ENCODE measurements at places on chromosomes 3 and 15.

- no peak for DNase-seq
These were observed 57.8 kb upstream of the RPL32 start for GRCh38 chr3:12898965-12899755.

GRCh38 chr3:147049821-147050220 lies 356.5 kb downstream of the ZIC4 start:
- no peak for DNase-seq

DNA sequence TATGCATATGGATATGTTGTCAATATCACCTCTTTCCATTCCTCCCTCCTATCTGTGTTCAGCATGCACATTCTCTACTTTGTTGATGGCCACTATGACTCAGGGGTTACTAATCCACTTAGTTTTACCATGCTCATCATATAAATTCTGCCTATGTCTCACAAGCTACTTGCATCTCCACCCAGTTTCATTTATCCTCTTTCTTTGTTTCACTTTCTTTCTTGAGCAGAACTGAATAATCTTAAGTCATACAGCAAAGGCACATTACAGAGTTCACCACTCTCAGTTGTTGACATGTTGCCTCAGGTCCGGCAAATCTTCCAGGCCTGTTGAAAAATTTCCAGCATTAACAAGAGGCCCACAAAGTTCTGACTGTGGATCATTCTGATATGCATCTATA lies 71.5 kb downstream of the SSR3 start:
- DNase-seq, result peak; percentile 53

DNA sequence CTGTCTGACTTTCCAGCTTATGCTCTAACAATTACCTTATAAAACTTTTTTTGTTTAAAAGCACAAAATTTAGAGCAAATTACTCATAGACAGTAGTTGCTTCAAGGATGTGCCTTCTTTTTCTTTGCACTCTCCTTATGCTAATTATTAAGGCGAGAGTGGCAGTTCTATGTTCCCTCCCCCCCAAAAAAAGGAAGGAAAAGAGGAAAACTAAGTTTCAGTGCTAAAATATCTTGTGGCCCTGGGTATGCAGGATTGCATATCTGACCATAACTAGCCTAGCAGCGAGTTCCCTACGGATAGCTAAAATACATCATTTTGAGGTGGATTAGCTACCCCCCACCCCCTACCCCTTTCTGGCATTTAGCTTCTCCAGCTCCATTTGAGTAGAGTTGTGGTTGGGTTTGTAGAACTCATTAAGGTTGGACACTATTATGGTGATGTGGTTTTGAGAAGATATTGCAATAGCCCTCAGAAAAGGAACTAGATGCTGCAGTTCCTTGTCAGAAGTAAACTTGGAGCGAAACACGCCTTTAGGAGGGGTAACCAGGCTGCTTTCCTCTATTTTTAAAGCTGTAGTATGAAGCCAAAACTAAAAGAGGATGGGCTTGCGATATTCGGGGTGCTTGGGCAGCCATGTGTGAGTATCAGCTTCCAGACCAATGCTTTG lies 174.6 kb downstream of the AKAP13 start:
- DNase-seq, result no peak

DNA sequence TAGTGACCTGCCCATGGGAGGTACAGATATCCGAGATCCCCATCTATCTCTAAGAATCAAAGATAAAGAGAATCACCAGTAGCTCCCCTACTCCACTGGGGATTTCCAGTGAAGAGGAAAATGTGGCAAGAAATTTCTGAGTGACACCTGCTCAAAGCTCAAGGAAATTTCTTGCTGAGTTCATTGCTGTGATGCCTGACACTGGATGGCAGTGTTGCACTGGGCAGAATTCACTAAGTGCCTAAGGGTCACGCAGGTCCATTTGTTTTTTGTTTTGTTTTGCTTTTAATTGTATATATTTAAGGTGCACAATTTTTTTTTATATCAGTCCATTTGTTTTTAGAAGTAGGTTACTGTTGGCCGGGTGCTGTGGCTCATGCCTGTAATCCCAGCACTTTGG lies 109.5 kb upstream of the KCNAB1 start:
- no peak for DNase-seq

DNA sequence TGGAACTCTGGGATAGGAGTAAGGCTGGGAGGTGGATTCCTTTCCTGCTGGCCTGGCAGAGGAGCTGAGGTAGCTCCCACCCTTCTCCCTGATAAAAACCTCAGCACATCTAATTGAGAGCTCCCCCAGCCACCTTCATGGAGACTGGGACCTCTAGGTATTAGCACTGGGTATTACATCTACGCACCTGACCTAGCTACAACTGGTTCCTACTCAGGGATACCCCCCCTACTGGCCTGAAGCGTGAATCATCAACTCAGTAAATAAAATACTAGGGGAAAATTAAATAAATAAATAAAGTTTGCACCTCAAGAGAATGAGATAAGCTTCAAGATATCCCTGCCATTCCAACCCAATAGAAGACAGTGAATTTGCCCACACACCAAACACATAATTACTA lies 140.4 kb downstream of the NEK10 start:
- DNase-seq, result peak; percentile 10

DNA sequence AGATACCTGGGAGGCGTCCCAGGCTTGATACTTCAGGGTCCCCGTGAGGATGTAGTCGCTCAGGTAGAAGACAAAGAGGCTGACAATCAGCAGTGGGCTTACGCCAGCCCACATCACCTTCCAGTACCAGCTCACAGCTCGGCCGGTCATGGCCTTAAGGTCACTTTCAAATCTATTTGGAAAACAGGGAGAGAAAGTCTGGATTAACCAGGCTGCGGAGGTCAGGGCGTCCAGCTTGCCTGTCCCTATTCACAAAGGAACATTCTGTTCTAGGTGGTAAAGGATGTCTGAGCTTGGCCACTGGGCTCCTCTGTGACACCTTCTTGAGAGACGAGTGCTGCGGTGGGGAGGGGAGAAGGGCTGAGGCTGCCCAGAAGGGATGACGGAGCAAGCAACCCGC lies 36.5 kb downstream of the SLC6A20 start:
- no peak for DNase-seq

- no peak for DNase-seq
These were observed 106.8 kb upstream of the IGF1R start for GRCh38 chr15:98541519-98541918.

DNA sequence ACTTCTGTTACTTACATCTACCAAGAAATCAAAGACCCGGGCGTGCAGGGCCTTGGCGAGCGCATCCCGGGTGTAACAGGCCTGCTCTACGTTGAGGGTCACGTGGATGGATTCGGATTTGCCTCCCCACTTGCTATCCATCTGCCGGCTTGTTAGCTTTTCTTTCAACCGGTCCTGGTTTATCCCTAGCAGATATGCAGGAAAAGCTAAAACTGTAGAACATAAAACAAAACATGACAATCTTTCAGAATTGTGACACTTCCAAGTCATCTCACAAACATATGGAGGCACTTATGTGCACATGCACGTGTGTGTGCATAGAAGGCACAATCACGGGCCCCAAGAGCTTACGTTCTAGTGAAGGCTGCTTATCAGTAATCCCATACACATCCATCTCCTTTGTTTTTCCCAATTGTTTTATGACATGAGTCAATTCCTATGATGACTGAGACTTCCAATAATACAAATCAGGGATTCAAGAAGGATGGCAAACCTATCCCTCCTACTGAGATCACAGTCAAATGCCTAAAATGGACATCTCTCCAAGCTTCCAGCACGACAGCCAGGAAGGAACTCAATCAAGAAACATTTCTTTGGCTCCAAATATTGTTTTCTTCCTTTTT lies 11.3 kb downstream of the LDHAL6B start:
- DNase-seq, result no peak

GRCh38 chr3:77412021-77412438 lies 372.1 kb downstream of the ROBO2 start:
- DNase-seq, result no peak

- no peak for DNase-seq
These were observed 148.0 kb downstream of the MEGF11 start for GRCh38 chr15:66105286-66106265.

DNA sequence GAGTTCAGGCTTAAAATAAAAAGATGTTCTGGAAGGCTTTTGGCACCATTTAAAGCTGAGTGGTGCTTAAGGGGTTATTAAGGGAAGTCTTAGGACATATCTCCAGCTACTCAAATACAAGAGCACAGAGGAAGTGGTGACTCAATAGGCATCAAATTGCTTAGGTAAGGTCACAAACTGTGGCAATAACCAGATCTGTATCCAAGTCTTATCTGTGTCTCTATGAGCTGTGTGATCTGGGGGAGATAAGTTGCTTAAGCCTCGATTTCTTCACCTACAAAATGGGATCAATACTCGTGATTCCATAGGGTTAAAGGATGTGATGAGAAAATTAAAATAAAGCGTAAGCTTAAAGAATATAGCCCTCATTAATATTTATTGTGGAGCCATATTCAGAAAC lies 7.6 kb downstream of the HDC start:
- no peak for DNase-seq

- no peak for DNase-seq
These were observed 226.8 kb downstream of the NTRK3 start for GRCh38 chr15:88029696-88030095.

DNA sequence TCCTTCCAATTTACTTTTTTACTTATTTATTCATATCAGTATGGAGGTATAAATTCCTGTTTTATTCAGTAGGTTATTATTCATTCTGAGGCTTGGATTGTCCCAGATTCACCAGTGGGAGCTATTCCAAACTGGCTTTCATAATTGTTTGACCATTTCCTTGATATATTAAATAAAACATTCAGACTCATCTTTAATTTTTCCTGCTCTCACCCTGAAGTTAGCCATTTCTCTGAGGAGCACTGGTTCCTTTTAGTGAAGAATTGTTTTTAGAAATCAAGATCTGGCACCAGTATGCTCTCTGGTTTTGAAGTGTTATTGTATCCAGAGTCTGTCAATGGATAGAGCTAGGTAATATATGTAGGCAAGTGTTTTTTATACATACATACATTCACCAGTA lies 66.9 kb upstream of the DCBLD2 start:
- DNase-seq, result no peak

DNA sequence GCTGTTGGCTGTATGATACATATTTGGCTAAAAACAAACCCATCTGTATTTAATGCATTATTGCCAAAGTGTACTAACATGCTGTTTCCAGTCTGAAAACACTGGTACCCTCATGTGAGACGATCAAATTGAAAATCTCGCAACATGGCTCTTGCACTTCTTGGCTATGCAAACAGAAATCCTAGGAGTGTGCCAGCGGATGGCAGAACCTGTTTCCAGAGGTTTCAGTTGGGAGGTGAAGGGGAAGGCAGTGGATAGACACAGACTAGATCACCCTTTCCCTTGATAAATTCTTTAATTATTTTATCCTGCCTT lies 350.3 kb downstream of the TUSC7 start:
- DNase-seq, result no peak

DNA sequence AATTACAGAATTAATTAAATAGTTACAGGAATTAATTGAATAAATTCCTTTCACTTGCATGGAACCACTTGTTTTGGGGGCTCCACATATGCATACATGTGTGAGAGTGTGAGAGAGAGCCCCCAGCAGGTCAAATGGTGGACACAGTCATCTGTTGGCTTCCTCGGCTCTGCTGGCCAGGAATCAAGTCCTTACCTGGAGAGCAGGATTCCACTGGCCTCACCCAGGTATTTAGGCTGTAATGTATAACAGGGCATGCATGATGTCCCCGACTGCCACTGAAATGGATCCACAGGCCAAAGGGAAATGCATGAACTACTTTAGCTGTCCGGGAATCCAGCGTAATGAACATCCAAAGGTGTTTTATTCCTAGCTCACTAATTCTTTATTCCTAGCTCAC lies 139.7 kb upstream of the SMAD3 start:
- no peak for DNase-seq

GRCh38 chr15:82146990-82147461 lies 101.2 kb upstream of the MEX3B start:
- peak; percentile 68 for DNase-seq

GRCh38 chr3:109098079-109098644 lies 19.8 kb downstream of the MORC1 start:
- DNase-seq, result no peak

GRCh38 chr3:71510510-71510909 lies 73.0 kb downstream of the FOXP1 start:
- no peak for DNase-seq
